ENCODE measurements at places on chromosomes 2 and 18.

DNA sequence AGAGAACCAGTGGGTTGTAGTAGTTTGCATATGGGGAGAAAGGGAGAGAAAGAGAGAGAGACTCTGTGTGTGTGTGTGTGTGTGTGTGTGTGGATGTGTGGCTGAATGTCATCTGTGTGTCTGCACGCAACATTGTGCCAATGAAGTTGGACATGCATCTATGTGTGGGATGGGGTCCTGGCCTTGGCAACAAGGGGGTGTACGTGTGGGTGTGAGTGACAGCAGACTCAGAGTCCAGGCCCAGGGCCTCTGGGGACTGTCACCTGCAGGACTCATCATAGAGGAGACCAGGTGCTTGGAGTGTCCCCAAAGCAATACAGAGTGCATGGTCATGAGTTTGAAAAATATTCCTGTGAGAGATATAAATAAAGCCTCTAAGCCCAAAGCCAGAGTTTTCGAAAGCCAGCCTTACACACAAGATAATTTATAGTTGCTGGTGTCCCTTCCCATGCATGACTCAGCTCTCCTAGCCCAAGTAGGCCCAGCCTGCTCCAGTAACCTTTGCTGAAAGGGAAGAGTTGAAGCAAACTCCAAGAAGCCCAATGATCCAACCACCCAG lies 59.9 kb downstream of the TNP1 start:
- DNase-seq: no peak

GRCh38 chr18:3855966-3856365 lies 406.0 kb downstream of the TGIF1 start:
- no peak for DNase-seq

DNA sequence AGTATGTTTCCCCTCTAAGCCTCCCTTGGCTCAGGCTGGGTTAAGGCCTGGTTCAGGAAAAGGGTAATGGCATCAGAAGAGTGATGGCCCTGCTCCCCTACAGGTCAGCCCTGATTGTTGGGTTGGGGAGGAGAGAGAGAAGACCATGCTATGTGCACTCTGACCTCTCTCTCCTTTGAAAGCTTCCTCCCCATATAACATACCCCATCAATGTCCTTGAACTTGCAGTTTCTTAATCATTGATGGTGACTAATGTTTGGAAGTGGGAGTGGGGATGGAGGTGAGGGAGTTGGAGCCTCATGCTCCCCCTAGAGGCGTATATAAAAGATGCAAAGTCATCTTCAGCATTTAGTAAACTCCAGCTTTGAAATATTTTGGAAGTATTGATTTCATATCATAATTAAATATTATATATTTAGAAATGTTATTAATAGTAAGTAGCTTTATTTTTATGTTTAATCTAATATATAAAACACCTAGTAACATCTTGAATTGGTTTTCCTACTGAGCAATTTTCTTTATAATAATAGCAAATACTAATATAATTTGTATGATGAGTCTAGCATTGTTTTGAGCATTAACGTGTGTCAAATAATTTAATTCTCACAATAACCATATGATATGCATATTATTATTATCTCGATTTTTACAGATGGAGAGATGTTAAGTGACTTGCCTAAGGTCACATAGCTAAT lies 8.8 kb downstream of the PLCL1 start:
- DNase-seq: peak; percentile 16

- no peak for DNase-seq
Observed at GRCh38 chr2:225764346-225764745, 364.8 kb downstream of the NYAP2 start.
